ENCODE measurements at places on chromosomes 7 and 10.

DNA sequence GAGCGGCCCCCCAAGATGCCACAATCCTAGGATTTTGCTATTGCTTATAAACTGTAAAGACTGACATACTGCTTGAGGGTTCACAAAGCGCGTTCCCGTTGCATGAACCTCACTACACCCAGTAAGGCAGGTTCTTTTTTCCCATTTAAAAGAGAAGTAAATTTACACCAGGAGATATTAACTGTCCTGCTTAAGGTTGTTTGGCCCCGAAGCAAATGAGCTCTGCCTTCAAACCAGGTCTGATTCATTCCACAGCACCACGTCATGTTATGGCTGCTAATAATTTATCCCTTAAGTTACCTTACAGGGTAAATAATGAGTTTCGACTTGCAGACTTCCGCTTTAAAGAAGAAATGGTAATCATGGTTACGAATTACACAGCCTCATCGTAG lies 559 bp upstream of the FKBP14 start:
- DNase-seq = peak; percentile 36

- DNase-seq = no peak
These were observed 2.6 kb downstream of the IMPDH1 start for GRCh38 chr7:128407233-128407589.

DNA sequence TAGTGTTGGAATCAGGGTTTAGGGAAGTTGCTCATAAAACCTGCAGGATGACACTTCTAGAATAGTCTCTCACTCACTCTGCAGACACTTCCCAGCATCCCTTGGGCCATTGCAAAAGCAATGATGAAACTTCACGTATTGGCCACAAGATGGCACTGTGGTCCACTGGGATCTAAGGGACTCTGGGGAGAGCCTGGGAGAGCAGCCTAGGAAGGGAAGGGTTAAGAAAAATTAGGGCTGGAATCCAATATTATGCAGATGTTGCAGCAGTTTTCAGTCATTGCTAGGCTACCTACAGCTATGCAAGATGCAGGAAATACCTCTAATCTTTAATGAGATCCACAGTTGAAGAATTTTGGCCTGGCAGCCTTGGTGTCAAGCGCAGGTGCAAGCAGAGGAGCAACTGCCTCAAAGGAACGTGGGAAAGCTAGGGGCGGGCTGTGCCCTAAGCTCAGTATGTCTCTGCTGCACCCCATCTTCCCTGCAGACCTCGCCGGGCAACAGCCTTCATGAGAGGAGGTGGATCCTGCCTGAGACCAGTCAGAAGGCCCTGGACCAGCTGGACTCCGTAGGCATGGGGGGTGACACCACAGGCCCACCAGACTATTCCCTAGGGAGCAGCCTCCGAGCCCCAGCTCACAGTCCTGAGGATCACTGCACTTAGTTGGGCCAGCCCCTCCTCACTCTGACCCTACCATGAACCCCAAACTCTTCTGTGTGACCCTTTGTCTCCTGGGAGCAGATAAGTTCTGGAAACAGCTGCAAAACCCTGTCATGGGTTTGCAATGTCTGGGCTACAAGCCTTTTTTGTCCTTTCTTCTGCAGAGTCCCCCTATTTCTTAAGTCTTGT lies 127.9 kb upstream of the PRSS58 start:
- DNase-seq = peak; percentile 70

DNA sequence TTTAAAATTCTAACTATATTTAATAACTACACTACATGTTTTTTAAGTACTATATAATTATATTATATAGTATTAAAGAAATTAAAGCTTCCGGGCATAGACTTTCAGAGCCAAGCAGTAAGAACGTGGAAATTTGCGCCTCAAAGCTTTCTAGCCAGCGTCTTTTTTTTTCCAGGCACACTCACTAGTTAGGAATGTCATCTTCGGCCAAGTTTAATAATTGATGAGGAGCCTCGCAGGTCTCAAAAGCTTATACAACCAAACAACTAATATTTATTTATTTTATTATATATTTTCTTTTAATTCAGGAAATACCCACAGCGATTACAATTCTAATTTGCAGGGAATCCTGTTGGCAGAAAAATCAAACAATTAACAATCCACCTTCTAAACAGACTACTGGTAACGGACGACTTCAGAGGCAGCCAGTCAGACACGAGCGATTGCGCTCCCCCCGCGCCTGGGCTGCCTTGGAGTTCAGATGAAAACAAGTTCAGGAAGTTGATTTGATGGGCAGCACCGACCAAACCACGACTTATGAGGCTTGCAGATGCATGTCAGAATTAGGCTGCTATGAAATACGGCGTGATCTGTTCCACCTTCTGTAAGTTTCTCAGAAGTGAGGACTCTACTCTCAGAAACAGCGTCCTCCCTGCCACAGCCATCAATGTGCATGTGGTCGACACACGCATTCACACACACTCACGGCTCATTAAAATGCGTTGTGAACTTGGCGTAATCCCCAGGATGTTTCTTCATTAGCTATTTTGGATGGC lies 431.8 kb upstream of the MGMT start:
- DNase-seq = no peak

GRCh38 chr10:10777279-10777678 lies 240.4 kb upstream of the CELF2 start:
- no peak for DNase-seq

GRCh38 chr7:98655611-98656010 lies 38.5 kb downstream of the NPTX2 start:
- DNase-seq = no peak

Measured in A549 (cell line).